ENCODE measurements at places on chromosomes 13 and 19. TPM values are rescaled to one million over a fixed set of nuclear protein-coding genes. Genes with fewer than 3 reads are reported as not detected.

LILRA2 gene
- total RNA-seq = not detected

CEACAM4 gene
- not detected for total RNA-seq

CCDC70 gene
- not detected for total RNA-seq

URAD gene
- total RNA-seq = not detected

IZUMO4 gene
- total RNA-seq = 4.0 TPM

SLC25A41 gene
- not detected for total RNA-seq

SBK2 gene
- 3.6 TPM for total RNA-seq

CPB2 gene
- not detected for total RNA-seq

RCBTB2 gene
- 4.3 TPM for total RNA-seq

SIGLEC12 gene
- total RNA-seq = not detected

PSG6 gene
- total RNA-seq = 20.4 TPM

GRCh38 chr19:18176367-18177310 is 3.0 kb downstream of the IFI30 start:
- no peak for DNase-seq

- no peak for DNase-seq
Measured at GRCh38 chr13:32299893-32300292, 15.3 kb downstream of the ZAR1L start.

- DNase-seq = no peak
Measured at GRCh38 chr19:17688853-17689595, 870 bp upstream of the UNC13A start.

GRCh38 chr13:44181931-44182330 is 191.7 kb upstream of the SERP2 start:
- DNase-seq = no peak

DNA sequence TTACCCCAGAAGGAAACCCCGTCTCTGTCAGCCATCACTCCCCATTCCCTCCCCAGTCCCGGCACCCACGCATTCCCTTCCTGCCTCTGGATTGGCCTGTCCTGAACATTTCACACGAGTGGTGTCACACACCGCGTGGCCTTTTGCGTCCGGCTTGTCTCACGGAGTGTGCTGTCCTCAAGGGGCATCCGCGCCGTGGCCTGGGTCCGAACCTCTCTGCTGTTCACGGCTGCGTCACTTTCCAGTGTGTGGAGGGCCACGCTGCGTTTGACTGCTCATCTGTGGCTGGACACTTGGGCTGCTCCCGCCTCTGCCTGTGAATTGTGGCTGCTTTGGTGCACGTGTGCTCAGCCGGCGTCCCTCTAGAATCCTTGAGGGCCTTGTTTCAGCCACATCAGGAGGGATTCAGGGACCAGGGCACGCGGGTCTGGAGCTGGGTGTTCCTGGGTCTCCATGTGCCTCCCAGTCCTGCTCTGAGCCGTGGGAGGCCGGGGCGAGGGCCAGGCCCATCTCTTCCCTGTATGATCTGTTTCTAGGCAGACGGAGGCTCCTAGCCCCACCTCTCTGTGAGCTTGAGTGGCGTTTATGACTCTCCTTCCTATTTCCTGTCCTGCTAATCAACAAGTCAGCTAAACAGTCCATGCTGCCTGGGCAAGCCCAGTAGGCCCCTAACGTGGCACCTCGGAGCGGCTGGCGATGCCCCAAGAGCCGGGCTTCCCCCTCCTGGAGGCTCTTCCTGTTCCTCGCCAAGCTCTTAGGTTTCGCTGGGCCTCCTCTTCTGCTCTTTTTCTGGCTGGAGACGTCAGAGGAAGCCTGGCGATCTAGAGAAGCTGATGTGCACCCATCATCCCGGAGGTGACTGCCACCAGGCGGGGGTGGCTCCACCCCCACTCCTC is 8.1 kb downstream of the STK11 start:
- DNase-seq = peak; percentile 85

DNA sequence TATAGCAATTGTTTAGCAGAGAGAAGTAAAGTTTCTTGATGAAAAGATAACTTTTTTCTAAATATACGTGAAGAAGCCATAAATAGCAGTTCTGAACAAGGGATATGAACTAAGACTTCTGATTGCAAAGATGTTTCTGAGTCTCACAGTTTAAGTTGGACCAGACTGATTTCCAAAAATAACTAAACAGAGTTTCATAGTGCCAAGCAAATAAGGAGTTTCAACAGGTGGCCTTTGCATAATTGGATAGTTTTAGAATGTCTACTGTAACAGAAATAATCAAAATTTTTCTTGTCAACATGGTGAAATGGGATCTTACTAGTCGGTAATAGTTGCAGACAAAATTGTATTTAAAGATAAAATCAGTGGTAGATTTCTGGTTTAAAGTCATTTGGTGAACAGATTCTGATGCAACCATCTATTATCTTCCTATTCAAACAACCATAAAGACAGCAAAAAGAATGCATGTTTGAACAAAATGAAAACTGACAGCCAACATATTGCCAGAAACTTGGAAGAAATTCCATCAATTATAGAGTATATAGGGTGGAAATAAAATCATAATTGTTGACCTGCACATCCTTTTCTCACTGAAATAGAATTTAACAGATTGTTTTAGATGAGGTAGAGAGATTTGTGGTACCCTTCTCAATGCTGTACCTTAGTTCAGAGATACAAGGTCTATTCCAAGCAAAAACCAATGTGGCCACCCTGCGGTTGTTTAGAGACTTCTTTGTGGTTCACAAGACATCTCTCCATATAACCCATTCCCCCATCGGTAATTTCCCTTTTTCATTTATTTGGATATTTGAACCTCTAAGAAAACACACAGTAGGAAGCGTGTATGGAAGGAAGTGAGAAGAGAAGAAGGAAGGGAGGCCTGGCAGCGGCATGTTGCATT is 275.3 kb downstream of the COG6 start:
- no peak for DNase-seq

- DNase-seq = no peak
Measured at GRCh38 chr13:25881971-25882451, 169.8 kb downstream of the SHISA2 start.

GRCh38 chr13:110394371-110394841 is 87.3 kb downstream of the COL4A2 start:
- DNase-seq = no peak

DNA sequence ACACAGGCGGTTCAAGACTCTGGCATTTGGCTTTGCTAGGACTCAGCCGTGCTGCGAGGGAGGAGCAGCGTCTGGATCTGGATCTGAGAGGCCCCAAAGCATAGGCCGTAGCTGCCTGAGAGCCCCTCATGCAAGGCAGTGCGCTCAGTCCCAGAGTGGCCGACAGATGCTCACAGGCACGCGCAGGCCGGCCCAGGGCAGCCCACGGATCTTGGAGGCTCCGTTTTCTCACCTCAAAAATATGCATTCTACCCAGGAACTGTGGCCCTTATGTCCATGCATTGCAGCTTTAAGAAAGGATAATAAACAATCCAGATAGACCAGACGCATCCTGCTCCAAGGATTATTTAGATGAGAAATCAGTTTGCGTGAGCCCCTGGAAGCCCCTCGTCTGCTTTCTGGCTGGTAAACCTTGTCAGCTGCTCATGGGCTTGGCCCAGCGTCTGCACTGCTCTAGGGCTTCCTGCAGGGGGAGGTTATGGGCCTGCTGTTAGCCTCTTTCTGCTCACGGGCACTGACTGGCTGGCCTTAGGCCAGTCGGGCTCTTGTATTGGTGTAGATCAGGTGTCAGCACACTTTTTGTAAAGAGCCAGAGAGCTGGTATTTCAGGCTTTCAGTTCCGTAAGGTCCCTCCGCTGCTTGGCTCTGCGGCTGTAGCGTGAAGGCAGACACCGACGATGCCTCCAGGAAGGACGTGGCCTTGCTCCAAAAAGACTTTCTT is 24.2 kb downstream of the TEX29 start:
- peak; percentile 90 for DNase-seq

GRCh38 chr19:16328824-16329482 is 4.3 kb downstream of the KLF2 start:
- DNase-seq = no peak

DNA sequence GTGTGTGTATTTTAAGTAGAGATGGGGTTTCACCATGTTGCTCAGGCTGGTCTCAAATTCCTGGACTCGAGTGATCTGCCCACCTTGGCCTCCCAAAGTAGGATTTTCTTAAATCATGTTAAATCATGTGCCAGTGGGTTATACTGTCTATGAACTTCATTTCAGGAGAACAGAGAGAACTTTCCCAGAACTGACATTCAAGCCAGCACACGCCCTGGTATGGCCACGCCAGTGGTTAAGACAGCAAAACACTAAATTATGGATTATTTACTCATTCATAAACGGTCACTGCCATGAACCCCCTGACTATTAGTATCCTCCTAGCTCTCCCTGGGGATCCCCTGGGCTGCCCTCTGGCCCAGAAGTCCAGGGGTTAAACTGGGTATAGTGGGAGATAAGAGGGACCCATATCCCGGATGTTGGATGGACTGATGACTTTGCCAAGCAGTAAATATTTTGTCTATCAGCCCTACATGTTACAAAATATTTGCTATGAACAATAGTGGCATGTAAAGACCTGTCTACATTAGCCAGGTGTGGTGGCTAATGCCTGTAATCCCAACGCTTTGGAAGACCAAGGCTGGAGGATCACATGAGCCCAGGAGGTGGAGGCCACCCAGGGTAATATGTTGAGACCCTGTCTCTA is 16.1 kb upstream of the STRN4 start:
- no peak for DNase-seq

DNA sequence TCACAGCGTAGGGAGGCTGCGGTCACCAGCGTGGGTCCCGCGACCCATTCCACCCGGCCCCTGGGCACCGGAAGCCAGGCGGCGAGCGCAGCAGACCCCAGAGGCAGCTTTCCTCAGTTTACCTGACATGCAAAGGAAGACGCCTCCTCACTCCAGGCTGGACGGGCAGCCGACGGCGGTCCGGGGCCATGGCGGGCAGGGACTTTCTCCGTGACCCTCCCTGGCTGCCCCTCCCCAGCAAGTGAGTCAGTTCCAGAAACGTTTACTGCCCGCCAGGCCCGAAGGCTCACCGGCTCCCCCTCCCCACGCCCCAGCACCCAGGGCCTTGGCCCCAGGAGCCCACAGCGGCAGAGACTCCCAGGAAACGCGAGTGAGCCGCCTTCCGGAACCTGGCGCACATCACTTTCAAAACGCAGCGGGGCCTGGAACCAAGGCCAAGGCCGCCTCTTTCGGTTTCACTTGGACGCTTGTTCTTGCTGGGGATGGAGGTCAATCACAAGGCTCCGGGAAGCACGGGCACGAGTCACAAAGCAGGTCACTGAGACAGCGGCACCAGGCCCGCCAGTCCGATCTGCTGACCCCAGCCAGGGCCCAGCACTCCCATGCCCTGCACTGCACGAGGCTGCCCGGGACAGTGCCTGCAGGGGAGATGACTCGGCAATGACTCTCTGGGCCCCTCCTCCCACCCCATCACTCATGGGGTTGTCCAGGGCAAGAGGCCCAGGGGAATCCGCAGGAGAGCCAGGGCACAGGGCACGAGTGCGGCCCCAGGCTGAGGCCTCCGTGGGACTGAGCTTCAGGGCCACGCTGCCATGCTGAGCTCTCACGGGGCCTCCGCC is 5.3 kb downstream of the SBNO2 start:
- no peak for DNase-seq

DNA sequence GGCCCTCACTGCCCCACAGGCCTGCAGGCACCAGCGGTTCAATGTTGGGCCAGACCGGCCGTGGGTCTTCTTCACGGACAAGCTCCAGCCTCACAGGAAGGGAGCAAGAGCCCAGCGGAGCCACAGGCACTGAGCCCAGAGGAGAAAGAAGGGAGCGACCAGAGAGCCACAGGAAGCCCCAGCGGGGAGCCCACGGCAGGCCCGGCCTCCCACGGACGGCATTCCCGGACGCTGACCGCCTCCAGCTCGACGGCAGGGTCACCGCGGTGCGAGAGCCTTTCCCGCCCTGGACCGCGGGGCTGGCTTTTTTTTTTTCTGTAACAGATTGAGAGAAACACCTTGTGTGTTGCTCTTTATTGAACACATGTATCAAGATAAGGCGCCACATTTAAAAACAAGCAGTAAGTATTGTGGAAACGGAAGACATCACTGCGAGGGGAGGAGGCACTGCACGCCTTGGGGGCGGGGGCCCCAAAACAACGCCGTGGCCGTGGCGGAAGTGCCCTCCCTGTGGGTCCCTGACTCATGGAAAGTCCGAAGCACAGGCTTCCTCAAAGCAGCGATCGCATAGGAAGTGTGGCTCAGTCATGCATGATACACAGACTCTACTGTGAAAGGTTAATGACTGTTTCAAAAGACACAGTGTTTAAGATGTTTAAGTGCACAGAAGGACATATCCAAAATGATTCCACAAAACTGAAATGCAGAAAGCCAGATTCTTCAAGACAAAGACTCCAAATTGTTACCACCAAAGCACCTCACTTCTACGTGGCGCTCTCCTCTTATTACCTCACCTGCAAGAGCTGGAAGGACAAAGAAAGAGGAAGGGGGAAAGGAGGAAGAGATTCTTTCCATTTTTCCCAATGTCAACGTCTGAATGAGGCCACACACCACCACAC is 3.5 kb downstream of the RASA3 start:
- no peak for DNase-seq

DNA sequence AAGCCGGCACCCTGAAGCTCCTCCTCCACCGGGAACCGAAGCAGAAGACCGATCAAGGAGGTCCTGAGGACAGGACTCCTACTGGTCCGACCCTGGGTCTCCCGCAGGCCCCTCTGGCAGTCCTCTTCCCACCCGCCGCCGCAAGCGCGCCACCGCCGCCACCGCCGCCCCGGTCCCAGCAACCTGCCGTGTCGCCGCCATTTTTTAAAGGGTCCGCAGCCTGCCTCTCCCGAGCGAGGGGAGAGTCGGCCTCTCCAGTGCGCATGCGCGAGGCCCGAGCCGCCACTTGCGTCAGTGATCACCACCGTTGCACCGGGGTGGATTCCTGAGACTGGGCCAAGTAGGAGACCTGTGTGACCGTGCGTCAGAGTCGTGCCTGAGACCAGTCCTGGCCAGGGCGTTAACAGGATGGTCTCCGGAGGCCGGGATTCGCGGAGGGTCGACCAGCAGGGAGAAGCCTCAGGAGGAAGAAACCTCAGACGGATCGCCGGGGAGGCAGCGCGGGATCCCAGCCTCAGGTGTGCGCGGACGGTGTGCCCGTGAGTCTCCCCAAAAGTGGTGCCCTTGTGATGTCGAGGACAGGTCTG is 51.6 kb downstream of the ZNF146 start:
- no peak for DNase-seq

DNA sequence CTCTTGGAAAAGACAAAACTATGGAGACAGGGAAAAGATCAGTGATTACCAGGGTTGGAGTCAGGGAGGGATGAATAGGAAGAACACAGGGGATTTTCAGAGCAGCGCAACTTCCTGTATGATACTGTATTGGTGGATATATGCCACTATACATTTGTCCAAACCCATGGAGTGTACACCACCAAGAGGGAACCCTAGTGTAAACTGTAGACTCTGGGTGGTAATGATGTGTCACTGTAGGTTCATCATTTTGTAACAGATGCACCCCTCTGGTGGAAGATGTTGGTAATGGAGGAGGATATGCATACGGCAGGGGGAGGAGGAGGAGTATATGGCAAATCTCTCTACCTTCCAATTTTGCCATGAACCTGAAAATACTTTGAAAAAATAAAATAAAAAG is 68.1 kb downstream of the UFM1 start:
- no peak for DNase-seq

GRCh38 chr19:10892256-10892655 is 20.9 kb downstream of the CARM1 start:
- no peak for DNase-seq

DNA sequence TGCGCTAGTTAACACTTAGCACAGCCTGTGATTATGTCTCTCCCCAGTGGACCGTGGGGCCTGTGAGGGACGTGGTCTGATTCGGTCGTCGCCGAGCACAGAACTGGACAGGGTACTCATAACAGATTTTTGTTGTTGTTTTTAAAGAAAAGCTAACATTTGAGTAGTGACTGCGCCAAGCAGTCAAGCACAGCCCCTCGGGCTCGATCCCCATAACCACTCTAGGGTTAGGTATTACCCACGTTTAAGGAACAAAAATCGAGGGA is 805 bp upstream of the PTOV1 start:
- no peak for DNase-seq

- DNase-seq = peak; percentile 27
Measured at GRCh38 chr13:32530841-32531253, 7.7 kb downstream of the N4BP2L2 start.

All from G401 (cell line).